ENCODE measurements at places on chromosomes 3 and 15.
A peak's percentile ranks its signal among the peaks of the same experiment; 100 is the strongest.

DNA sequence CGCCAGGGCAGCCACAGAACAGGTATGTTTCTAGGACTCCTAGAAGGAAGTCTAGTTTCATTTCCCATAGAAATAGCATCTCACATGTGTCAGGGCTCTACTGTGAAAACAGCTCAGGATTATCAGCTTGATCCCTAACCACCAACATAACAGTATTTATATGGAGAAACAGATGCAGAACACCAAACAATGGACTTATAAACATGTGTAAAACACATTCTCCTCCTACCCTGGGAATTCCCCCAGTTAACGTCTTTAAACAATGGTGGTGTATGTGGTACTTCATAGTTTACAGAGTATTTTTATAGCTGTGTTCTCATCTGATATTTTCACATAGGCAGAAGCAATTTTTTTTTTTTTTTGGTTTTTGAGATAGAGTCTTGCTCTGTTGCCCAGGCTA lies 9.7 kb downstream of the TNFSF10 start:
- DNase-seq, result no peak

DNA sequence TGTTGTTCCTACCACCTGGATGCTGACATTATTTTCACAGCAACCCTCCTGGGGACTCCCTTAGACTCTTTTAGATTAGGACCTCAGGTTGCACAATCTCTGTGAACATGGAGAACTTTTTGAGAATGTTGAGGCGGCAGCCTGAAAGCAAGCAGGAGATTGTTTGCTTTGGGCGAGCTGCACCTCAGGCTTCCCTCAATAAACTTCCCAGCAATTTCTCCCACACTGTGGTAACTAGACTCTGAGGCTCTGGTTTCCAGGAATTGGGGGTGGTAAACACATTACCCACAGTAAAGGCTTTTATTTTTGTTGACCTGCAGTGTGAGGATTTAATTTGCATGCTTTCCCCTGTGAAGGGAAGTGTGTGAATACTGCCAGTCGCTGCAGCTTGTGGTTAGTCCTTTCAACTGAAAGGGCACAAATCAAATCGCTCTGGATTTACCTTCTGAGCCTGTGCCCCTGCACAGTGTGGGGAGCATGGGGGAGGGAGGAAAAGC lies 35.2 kb upstream of the SIAH2 start:
- DNase-seq, result no peak

GRCh38 chr15:101795455-101795854 lies 7.9 kb upstream of the OR4F6 start:
- DNase-seq, result peak; percentile 46

- DNase-seq, result no peak
Measured at GRCh38 chr15:90228960-90229359, 4.8 kb downstream of the CIB1 start.
